ENCODE measurements at places on chromosomes 12 and 14.

GRCh38 chr12:40515041-40515816 is 177.0 kb upstream of the CNTN1 start:
- DNase-seq = no peak

DNA sequence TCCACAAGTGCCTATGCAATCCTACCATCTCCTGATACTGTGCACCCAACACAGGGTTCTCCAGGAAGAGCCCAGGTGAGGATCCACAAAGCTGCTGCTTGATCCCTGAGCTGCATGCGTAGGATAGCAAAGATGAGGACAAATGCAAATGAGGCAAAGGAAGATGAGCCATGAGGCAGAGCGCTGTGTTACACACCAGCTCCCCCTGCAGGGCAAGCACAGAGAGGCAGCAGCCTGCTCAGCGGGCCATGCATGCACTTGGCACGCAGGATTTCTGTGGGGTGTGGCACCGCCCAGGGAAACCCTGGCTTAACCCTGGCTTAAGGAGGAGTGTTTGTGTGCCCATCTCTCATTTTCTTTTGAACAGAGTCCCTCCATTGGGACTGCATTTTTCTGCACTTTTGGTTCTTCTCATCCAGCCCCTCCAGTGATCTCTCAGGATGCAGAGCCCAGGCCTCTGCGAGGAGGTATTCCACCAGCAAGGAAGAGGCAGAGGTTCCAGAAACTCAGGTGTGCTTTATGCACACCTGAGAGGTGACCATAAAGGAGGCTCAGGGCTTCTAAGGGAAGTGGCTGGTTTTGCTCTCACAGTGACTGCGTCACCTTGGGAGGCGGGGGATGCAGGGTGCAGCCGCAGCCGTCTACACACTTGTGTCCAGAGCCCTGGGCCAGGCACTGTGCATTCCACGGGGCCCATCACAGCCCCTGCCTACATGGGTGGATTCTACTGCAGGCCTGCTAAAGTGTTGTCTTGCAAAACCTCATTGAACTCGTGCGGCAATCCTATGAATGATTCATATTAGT is 973.3 kb upstream of the TMEM132C start:
- DNase-seq = no peak

DNA sequence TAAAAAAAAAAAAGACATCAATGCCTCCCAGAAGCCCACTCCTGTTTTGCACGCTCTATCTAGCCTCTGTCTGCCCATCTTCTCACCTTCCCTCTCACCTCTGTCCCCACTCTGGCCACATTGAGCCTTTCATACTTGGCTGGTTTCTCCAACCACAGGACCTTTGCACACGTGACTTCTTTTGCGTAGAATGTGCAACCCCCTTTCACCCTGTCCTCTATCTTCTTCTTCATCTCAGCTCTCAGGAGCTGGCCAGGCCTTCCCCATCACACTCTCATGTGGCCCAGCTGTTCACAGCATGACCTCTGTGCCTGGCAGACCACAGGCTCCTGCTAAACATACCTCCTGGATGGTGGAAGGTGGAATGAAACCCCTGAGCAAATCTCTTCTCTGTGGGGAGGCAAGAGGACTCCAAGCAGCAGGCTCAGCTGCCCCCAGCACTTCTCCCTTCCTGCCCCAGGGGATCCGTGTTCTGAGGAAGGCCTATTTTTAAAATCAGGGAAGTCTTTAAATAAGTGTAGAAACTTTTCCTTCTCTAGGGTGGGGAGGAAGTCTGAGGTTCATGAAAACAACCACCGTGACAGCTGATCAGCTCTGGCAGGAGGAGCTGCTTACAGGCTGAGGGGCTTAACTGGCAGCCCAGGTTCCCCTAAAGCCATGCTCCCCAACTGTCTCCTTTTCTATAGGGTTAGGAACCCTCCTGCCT is 11.6 kb downstream of the HVCN1 start:
- DNase-seq = no peak

DNA sequence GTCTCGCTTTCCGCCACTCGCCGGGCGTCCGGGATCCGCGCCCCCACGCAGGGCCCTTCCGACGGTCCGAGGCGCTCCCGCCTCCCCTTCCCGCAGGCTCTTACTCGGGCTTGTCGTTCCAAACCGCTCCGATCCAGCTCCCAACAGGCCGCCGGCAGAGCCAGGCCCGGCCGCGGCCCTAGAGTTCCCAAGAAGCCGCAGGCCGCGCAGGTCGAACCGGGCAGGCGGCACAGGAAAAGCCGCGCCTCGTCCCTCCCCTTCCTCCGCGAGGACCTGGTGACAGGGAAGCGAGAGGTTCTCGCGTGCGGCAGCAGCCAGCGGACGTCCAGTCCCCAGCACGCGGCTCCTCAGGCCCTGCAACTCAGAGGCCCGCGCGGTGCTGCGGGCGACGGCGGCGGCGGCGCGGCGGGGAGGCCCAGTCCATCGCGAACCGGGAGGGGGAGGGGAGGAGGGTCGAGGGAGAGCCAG is 272 bp downstream of the HECTD1 start:
- no peak for DNase-seq

DNA sequence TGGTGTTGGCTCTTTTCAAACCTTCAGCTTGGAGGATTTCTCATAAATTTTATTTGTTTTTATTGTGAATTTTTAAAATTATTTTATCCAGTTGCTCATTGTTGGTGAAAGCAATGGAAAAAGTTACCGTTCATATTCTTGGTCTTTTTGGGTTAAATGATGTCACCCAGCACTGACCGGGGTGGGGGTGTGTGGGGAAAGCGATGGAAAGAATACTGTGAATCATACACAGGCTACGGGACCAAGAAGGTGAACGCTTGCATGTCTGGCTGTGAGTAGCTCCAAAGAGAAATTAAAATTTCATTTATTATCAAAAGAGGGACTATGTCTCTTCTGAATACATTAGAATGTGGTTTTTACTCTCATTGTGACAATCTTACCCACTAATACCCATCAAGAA is 430.1 kb downstream of the AEBP2 start:
- DNase-seq = no peak

DNA sequence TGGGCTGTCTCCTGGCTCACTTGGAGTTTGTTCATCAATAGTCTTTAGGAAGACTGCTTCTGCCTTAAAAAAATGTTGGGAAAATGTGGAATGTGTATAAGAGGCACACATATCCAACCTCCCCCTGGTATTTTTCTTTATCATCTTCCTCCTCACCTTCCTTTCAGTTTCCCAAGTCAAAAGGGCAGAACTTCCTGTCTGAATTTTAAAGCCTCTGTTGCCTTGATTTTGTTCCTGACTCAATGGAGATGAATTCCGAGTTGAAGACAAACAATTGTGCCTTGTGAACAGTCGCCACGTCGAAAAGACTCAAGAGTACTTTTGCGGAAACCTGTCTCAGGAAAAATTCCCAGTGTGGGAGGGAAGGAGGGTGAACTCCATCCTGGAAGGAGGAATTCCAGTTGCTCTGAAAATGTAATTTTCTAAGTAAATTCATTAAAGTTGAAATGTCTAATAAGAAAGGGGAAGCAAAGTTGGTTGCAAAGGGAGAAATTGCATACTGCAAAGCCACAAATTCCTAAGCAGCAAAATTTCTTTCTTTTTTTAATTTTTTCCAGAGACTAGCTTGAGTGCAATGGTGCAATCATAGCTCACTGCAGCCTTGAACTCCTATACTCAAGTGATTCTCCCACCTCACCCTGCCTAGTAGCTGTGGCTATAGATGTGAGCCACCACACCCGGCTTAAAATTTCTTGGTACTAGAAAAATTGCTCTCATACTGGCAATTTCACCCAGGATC is 50.2 kb upstream of the ELK3 start:
- DNase-seq = no peak

DNA sequence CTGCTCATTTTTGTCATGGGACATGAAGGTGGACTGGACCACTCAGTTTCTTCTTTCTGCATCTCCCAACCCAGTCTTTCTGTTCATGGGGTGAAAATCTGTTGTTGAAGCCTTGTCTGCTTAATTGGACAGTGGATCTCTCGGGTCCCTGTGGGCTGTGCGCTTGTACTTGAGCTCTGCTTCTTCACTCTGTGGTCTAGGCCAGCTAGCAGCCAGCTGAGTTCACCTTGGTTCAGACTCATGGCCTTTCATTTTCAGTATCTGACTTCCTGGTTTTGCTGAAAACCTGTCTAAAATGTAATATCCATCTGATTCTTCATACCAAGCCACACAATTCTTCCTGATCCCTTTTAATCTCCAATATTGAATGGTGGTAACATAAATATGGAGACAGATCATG is 117.2 kb downstream of the LRRK2 start:
- no peak for DNase-seq

DNA sequence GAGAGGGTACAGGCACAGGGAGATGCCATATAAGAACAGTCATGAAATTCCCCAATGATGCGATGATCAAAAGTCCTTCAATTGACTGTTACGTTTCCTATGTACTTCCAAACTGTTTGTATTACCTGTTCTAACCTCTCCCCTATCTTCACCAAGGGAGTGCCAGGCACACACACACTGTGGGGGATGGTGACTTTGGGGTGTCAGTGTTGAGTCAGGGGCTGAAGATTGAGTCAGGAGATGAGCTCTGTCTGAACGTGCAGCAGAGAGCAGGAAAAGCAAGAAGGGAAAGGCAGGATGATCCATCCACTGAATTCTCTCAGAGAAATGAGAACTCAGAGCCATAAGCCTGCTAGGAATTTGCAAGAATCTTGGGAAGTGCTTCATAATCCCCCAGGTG is 153.4 kb downstream of the EFCAB11 start:
- DNase-seq = no peak

DNA sequence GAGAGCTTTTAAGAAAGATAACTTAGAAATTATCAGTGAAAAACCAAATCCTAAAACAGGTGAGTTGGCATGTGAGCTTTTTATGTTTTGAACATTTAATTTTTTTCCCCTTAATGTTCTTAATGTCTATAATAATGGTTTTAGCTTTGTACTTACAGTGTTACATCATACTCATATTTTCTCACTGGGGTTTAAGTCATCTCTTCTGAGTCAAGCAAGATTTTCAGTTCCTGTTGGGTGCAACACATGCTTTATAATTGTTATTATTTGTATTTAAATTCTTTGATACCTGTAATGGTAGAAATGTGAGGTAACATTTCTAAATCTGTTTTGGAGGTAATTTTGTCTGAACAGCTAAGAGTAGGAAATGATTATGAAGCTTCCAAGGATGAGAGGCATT is 113.0 kb downstream of the PLEKHA5 start:
- no peak for DNase-seq

- no peak for DNase-seq
Observed at GRCh38 chr12:126869644-126870043, 1397.3 kb upstream of the TMEM132C start.

DNA sequence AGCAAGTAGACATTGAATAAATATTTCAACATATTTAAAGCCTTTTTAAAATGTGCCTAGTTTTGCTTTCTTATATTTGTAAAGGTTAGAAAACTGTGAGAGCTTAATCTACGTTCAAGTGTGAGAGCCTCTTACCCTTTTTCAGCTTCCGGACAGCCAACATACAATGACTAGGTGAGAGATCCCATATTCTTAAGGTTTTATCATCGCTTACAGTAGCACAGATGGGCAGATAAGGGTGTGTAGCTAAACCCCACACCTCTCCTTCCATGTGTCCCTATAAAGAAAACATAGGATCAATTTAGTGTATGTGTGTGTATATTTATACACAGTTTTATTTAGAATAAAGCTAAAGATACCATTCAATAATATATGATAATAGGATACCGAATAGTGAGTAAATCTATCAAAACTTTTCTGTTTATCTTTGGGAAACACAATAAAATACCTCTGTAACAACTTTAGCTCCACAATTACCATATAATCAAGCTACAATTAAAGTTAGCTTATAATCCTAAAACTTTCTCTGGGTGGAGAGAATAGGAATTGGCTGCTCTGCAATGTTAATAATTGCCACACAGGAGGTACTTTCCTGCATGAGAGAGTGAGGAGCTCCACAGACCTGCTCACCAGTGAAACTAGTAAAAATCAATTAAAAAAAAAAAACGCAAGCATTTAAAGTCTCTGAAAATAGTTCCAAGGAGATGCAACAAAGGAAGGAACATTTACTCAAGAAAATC is 110.8 kb downstream of the EML5 start:
- no peak for DNase-seq

DNA sequence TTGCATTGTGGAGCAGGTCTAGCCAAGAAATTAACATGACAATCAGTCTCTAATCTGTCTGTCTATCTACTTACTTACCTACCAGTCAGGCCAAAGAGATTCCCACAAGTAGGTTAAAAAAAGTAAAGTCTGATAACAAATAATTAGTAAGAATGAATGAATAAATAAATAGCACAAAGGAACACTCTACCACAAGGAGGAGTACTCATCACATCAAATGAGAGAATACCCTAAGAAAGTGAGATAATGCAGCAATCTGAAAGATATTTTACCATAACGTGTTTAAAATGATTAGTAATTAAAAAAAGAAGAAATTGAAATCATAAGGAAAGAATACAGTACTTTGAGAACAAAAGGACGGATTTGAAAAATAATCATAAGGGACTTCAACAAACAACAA is 187.2 kb downstream of the SYNE2 start:
- DNase-seq = no peak

GRCh38 chr14:65277027-65277426 is 135.5 kb upstream of the FUT8 start:
- no peak for DNase-seq

DNA sequence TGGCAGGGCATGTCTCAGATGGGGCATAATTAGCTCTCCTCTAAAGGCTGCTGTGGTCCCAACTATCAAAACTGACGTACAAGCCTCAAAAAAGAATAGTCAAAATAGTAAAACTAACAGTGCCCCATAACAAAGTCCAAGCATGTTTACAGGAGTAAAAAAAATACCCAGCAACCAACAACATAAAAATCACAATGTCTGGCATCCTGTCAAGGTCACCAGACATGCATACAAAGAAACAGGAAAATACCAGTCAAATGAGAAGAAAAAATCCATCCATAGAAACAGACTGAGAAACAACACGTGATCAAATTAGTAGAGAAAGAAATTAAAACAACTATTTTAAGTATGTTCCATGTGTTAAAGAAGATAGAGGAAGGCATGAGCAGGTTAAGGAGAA is 131.2 kb upstream of the C14orf180 start:
- no peak for DNase-seq

DNA sequence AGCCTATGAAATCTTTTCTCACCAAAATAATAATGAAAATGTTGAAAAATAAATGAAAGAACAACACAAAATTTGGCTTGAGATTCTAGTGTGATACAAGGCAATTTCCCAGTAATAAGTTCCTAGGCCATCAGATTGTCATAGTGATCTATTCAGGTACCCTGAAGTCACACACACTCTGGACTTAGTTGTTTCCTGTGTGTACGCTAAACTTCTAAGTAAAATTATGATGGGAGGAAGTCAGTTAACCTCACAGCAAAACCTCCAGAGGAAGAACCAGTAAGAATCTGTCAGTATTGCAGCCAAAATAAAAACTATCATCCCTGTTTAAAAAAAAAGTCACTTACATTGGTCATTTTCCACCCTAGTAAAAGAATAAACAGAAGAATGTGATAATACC is 81.9 kb downstream of the DBX2 start:
- no peak for DNase-seq

DNA sequence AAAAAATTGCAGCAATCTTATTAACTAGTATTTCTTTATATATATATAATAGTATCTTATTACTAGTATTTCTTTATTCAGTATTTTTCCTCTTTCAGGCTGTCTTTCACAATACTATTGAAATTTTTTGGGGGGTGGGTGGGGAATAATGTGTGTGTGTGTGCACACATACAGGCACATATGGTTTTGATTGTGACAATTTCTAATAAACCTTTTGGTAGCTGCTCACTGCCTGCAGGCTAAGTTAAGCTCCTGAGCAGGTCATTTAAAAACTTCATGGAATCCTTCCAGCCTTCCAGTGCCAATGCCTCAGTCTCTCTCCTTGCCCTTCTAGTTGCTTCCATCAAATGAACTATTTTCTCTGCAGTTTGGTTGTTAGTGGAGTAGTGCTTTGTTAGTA is 490.1 kb downstream of the PCNX1 start:
- no peak for DNase-seq
